ENCODE measurements at places on chromosomes 4 and X.

- peak; percentile 35 for DNase-seq
Observed at GRCh38 chrX:45850197-45850774, 649.6 kb upstream of the DIPK2B start.

- peak; percentile 55 for DNase-seq
Observed at GRCh38 chr4:70559211-70559830, 32.7 kb upstream of the AMBN start.

GRCh38 chr4:185600801-185601434, 65.6 kb upstream of the PDLIM3 start:
- DNase-seq, result no peak

DNA sequence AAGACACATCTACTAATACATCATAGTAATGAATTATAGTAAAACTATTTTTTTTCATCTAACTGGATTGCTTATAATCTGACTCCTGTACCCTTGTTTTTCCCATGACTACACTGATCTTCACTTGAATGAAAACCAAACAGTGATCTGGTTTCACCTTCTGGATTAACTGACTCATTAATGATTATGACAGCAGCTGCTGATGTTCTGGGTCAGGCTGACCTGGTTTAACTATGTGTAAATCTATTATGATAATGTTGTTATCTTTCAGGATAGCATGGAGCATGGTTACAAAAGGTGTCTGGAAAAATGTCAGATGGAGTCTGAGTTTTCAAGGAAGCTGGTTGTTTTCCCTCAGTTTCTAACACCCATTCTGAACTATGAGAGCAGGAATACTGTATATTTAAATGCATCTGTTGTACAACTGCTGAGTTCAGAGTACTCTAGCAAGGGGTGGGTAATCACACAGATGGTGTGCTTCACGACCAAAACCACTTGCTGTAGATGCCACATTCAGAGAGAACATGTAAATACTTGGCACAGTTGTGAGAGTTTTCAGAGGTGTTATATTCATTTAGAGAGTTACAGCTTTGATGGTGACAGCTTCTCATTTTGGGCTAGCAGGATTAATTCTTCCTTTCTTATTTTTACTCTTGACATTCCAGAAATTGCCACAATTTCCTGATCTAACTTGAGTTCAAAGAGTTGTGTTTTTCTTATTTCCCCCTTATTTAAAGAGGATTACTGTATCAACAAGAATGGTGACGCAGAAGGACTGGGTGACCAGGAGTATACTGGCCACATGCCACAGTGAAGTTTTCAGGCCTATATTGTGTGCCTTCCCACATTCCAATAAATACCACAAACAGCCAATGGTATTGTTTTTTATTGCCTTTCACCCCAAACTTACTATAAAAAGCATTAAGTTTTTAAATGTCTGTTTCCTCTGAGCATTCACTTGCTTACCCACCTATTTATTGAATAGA, 249.7 kb upstream of the TET2 start:
- DNase-seq, result no peak

- no peak for DNase-seq
Observed at GRCh38 chrX:23621621-23622265, 45.5 kb upstream of the PRDX4 start.

GRCh38 chr4:188201851-188202250, 62.6 kb downstream of the TRIML1 start:
- DNase-seq, result no peak

GRCh38 chr4:123505095-123506010, 108.8 kb downstream of the SPRY1 start:
- peak; percentile 54 for DNase-seq

GRCh38 chrX:137031039-137031438, 2.8 kb downstream of the GPR101 start:
- DNase-seq, result no peak

DNA sequence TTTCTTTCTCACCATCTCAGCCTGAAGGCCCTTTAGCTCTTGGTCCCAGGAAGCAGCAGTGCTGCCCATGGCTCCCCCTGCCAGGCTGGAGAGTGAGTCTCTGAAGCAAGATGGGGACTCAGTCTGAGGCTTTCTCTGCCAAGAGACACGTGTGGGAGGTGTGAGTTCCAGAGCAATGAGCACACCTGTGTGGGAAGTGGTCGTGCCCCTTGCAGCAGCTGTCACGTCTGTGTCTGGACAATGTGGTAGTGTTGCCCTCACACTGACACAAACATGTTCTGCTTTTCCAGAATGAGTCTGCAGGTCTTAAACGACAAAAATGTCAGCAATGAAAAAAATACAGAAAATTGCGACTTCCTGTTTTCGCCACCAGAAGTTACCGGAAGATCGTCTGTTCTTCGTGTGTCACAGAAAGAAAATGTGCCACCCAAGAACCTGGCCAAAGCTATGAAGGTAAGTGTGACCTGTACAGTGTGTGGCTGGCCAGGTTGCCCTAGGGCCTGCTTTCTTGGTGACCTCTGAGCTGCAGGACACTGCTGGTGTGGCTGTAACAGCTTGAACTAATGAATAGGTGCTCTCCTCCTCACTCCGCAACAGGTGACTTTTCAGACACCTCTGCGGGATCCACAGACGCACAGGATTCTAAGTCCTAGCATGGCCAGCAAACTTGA, 1.9 kb downstream of the TACC3 start:
- peak; percentile 62 for DNase-seq

DNA sequence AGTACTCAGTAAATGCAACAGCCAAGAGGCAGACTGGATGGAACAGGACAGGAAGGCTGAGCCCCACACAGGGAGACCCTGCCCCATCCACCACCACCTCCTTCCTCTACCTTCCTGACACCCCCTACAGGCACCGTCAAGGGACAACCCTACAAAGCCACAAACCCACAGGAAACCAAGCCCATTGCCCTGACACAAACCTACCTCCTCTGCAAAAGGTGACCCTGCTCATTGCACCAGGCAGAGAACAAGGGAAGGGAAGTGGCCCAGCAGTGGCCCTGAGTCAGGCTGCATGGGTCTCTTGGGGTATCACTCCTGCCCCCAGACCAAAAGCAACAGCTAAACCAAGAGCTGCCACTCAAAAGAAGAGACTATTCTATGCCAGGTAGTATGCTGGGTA, 21.0 kb downstream of the JAKMIP1 start:
- DNase-seq, result no peak

DNA sequence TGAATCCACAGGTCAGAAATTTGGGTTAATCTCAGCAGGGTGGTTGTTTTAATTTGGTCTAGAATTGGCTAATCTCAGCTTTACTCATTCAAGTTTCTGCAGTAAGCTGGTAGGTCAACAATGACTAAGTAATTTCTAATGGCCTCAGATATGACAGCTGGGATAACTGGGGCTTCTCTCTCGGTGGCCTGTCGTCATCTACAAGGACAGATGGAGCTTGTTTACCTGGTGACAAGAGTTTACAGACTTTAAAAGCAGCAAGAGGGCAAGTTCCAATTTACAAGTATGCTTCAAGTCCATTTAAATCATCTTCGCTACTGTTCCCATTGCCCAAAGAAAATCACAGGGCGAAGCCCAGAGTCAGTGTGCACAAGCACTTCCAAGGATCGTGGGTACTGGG, 453.9 kb downstream of the PDHA2 start:
- no peak for DNase-seq

DNA sequence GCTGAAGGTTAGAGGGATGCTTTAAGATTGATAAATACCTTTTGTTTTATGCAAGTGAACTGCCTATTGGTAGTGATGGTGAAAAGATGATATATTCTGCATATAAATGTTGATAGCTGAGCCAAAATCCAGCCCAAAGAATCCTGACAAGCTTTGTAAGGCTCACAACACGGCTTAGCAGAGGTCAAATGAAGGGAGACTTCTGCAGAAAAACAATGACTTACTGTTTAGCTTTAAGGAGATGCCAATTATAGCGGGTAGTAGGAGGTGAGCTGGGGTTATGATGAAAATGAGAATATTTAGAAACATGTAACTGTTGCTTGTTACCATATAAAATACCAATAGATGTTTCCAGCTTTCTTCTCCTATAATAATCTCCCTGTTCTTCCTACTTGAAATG, 97.1 kb downstream of the AFF1 start:
- no peak for DNase-seq

DNA sequence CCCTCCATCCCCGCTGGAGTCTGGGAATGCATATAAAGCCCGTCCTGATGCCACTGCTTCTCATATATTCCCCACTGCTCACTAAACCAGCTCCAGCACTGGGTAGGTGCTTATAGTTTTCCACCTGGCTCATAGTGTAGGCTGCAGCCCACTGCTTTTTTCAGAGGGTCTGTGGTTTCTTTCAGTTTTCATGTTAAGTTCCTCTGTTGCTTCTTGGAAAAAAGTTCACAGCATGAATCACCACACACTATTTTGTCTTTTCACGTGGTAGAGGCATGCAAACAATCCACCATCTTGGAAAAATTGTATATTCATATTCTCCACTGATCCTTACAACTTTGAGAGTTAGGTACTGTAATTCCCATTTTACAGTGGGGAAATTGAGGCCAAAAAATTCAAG, 39.4 kb downstream of the DCLK2 start:
- DNase-seq, result no peak

DNA sequence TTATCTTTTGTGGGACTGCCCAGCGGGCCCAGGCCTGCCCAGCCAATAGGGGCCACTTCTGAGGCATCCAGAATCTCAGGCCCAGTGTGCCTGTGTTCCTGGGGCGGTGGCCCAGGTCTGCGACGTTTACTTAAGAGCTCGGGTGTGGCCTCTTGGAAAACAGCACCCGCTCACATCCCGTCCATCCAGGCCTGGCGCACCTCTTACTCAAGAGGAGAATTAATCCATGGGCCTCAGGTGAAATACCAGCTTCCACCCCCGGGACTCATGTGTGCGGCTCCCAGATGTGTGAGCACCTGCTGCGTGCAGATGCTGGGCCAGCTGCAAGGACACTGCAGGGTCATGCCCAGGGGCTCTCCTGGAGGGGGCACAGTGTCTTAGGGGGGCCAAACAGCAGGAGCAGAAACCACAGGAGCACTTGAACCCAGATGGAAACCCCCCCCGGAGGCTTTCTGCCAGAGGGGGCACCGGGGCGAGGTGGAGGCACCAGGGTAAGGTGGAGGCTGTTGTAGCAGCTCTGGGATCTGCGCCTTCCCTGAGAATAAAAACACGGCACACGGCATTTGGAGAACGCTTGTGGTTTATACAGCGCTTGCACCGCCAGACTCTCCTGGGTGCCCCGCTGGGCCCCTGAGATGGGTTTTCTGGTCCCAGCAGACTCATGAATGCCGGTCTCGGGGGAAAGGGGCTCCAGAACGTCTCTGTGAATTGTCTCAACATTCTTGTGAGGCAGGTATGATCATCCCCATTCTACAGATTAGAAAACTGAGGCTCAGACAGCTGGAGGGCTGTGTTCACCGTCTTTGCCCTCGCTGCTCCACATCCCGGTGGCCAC, 2.8 kb downstream of the PSAPL1 start:
- no peak for DNase-seq

GRCh38 chr4:164821711-164822110, 55.3 kb upstream of the APELA start:
- no peak for DNase-seq

GRCh38 chr4:165612936-165613335, 234.1 kb downstream of the CPE start:
- no peak for DNase-seq

DNA sequence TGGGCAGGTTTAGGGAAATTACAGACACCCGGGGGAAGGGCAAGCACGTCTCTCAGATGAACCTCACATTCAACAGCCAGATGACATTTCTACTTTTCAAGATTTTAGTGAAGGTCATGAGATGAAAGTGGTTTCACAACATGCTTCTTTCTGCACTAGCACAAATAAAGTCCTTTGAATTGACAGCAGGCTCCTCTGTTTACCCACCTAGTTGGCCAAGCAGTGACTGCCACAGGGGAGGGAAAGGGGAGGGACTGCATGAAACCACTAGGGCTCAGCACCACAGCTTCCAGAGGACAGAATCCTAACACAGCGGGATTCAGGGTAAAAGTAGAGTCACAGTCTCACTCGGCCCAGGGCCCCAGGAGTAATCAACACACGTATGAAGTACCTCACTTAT, 6.2 kb downstream of the RAB40A start:
- DNase-seq, result no peak

GRCh38 chrX:10904220-10904619, 206.9 kb upstream of the HCCS start:
- DNase-seq, result no peak

- no peak for DNase-seq
Observed at GRCh38 chr4:4558881-4559280, 17.0 kb upstream of the STX18 start.

- DNase-seq, result no peak
Observed at GRCh38 chrX:25737540-25737939, 400.6 kb upstream of the MAGEB18 start.

DNA sequence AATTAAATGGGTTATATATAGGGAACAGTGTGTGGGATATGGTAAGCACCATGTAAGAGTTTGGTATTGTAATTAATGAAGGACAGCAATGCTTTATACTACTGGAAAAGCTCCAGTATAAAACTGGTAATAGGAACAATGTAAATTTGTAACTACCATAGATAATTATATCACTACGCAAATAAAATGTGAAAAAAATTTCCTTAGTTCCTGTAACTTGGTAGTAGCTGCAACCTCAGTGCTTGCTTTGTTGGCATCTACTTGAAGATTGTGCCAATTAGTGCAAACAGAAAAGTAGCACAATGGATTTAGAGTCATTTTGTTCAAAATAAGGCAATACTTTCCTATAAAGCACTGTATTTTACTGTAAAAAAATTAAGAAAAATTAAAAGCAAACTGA, 34.4 kb upstream of the SH3RF1 start:
- DNase-seq, result no peak

- DNase-seq, result no peak
Observed at GRCh38 chrX:22526339-22526738, 253.6 kb downstream of the CBLL2 start.

DNA sequence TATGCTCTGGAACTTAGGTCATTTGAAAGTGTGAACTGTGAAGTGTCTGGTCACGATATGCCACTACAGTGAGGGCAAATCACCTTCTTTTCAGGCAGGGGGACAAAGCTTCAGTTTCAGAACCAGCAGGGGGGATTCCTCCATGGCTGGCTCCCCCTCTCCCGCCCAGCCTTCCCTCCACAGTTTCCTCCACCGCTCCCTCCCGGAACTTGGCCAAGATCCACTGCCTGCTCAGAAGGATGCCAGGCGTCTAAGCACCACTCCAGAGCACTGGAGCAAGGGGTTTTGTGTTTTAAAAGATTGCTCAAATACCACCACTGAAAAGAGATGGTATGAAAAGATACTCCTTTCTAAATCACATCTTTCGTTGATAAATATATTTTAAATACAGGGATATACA, 126.9 kb downstream of the ELOVL6 start:
- DNase-seq, result no peak

Data from stimulated activated naive CD8-positive, alpha-beta T cell treated with anti-CD3 and anti-CD28 coated beads, Interleukin-15, Interleukin-2, amounts not matched to agents 100 U/mL and 50 U/mL, for 24 hours (primary cell).